Effector memory CD4-positive, alpha-beta T cell (primary cell): ENCODE measurements at places on chromosomes 2 and 18.

- peaks cover 8% of the 10 kb centered on the region for H3K4me1 ChIP-seq
- H3K27me3 ChIP-seq = peaks cover 4% of the 10 kb centered on the region
- no peaks in the 10 kb centered on the region for H3K36me3 ChIP-seq
- no peak overlapping the region for H3K27ac ChIP-seq
- DNase-seq = no peak
These were observed 4.5 kb downstream of the CRIM1 start for GRCh38 chr2:36360063-36360462.

GRCh38 chr2:236548179-236548921, 21.3 kb upstream of the ACKR3 start:
- no peaks in the 10 kb centered on the region for H3K27me3 ChIP-seq
- peak overlapping the region; percentile 64 for H3K27ac ChIP-seq
- no peak overlapping the region for H3K4me3 ChIP-seq
- no peaks in the 10 kb centered on the region for H3K36me3 ChIP-seq

DNA sequence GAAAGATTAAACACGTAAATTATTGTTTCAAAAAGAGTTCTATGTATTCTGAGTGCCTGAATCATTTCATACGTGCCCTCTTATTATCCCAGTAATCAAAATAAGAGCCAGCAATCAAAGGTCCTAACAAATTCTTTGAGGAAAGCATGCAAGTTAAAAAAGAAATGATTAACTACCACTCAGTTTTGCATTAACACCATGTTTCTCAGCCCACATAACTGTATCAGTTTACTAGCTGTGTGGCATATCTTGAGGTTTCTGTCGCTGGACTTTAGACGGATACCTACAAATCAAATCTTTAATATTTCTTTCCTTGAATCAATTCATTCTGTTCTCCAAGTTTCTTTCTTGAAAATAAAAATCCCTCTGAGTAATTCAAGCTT, 668.9 kb upstream of the CHAC2 start:
- DNase-seq = no peak
- no peaks in the 10 kb centered on the region for H3K27me3 ChIP-seq
- H3K4me3 ChIP-seq = no peak overlapping the region
- no peaks in the 10 kb centered on the region for H3K36me3 ChIP-seq
- H3K4me1 ChIP-seq = no peaks in the 10 kb centered on the region

DNA sequence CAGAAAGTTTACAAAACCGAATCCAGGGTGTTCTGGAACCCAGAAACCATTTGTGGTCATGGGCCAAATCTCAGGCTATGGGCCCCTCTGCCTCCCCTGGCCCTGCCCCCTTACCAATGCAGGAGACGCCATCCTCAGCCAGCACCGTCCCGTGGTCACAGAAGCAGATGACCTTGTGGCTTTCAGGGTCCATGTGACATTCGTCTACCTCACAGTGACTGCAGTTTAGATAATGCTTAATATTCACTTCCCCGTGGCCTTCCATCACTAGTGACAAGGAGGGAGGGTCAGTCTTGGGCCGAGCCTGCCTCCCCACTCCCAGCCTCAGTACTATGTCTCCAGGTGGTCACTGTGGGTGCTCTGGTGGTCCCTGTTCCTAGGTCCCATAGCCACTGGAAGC, 111.6 kb downstream of the CLIP4 start:
- H3K4me1 ChIP-seq = no peaks in the 10 kb centered on the region
- no peaks in the 10 kb centered on the region for H3K36me3 ChIP-seq
- no peaks in the 10 kb centered on the region for H3K27me3 ChIP-seq
- H3K27ac ChIP-seq = no peak overlapping the region

DNA sequence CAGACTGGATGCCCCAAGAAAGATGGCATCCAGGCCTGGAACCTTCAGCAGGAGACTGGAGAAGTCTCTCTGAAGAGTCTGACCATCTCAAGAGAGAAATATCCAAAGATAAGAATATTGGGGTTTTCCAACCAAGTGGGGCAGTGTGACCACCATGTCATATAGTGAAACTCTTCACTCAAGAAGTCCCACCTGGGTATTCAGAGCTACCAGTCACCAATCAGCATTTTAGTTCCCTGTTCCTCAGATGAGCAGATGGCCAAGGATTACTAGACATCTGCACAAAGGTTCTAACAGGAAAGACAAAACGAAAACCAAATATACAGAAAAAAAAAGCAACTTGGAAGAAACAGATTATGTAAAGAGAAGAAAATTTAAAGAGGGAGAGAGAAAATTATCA, 38.5 kb upstream of the CXCR4 start:
- no peak overlapping the region for H3K4me3 ChIP-seq
- H3K27me3 ChIP-seq = no peaks in the 10 kb centered on the region
- no peak overlapping the region for H3K27ac ChIP-seq

DNA sequence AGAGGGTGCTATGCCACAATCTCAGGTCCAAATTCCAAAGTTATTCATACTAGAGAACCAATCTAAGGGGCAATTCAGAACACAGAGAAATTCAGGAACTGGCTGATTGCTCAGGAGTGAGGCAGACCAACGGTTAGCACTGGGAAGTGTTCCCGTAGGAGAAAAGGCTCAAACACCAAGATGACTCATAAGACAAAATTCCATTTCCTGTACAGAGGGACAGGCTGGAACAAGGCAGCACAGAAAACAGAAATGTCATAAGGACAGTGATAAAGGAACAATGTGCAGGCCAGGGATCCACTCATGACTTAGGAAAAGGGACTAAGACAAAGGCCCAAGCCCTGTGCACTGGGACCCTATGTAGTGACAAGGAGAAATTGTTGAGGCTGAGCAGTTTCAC, 54.2 kb downstream of the PDE1A start:
- H3K4me3 ChIP-seq = no peak overlapping the region
- H3K27ac ChIP-seq = no peak overlapping the region
- H3K27me3 ChIP-seq = no peaks in the 10 kb centered on the region
- no peaks in the 10 kb centered on the region for H3K4me1 ChIP-seq

- DNase-seq = no peak
- no peaks in the 10 kb centered on the region for H3K4me1 ChIP-seq
- no peak overlapping the region for H3K4me3 ChIP-seq
- no peaks in the 10 kb centered on the region for H3K27me3 ChIP-seq
These were observed 261.7 kb upstream of the SLC39A10 start for GRCh38 chr2:195395362-195395761.
